ENCODE measurements at places on chromosomes 16 and 17.

GRCh38 chr16:85199069-85199725, 86.9 kb upstream of the CIBAR2 start:
- no peak for DNase-seq

DNA sequence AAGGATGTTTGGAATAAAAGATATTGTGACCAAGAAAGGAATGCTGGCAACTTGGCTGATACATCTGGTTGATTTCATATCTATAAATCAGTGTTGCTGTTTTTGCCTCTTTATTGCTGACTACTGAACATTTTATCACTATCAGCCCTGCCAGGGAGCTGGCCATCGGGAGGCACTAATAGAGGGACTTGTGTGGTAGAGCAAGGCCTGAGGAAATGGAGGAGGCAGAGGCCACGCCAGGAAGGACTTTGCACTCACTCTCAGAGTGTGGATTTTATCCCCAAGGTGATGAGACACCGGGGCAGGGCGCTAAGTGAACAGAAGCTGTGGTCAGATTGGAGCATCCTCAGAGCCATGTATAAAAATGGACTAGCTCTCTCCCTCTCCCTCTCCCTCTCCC, 9.3 kb upstream of the CYB561 start:
- no peak for DNase-seq

DNA sequence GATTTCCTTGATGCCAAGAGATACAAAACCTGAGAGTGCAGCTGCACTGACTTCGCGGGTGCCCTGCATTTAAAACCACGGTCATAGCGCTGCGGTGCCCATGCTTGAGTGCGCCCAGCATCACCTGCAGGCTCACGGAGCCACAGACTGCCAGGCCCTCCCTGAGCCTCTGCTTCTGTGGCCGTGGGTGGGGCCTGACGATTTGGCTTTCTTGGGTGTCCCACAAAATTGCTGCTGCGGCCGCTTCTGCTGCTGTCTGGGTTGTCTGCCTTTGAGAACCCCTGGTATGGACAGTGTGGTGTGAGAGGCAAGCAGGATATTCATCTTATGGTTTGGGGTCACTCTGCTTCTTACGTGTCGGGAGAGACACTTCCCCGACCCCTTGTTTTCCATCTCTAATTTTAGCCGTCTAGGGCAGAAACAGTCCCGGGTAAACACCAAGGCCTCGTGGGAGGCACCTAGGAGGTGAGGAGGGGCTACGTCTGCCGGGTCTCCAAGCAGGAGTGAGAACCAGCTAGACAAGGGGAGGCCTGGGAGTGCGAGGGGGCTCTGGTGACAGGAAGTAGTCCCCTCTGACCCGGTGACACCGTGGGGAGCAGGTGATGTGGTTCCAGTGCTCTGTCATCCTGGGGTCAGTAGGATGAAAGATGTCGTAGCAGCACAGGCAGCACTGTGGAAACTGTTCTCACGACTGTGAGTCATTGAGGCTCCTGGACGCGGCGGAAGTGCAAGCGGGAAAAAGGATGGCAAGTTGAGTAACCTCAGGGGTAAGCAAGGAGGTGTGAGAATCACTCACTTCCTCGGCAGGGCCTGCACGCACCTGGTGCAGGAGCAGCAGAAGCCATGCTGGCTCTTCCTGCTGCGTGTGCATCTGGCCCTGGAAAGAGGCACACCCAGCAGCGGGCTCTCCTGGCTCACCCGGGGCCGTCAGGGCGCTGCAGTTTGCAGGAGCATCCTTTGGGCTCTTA, 176.3 kb downstream of the RPTOR start:
- DNase-seq: no peak

GRCh38 chr16:75236232-75236631, 15.2 kb downstream of the BCAR1 start:
- DNase-seq: no peak
